Activated CD4-positive, alpha-beta T cell treated with anti-CD3 and anti-CD28 coated beads for 36 hours (primary cell): ENCODE measurements at places on chromosomes 4 and X. TPM values are rescaled to one million over a fixed set of nuclear protein-coding genes. Genes with fewer than 3 reads are reported as not detected.

RRH gene
- 0.21 TPM for total RNA-seq

SOWAHB gene
- not detected for total RNA-seq

STPG2 gene
- 0.25 TPM for total RNA-seq

PCSK1N gene
- 1.3 TPM for total RNA-seq

COL4A5 gene
- total RNA-seq, result not detected

TTC29 gene
- not detected for total RNA-seq

MED12 gene
- 56.4 TPM for total RNA-seq

SPATA4 gene
- total RNA-seq, result not detected

FAM156A gene
- total RNA-seq, result 18.3 TPM

ACE2 gene
- not detected for total RNA-seq

CDX4 gene
- not detected for total RNA-seq

CFAP99 gene
- 0.05 TPM for total RNA-seq

SMIM31 gene
- total RNA-seq, result not detected

RENBP gene
- total RNA-seq, result 8.1 TPM

DUSP9 gene
- total RNA-seq, result 0.12 TPM

MAGIX gene
- 1.3 TPM for total RNA-seq

FGG gene
- not detected for total RNA-seq

PAGE4 gene
- total RNA-seq, result not detected

FABP2 gene
- not detected for total RNA-seq

STBD1 gene
- 0.09 TPM for total RNA-seq

PDZD11 gene
- total RNA-seq, result 28.0 TPM

SYN1 gene
- 0.82 TPM for total RNA-seq

SERTM2 gene
- not detected for total RNA-seq

TRPC3 gene
- 0.95 TPM for total RNA-seq

GYG2 gene
- total RNA-seq, result not detected

TIGD2 gene
- 2.1 TPM for total RNA-seq

RAB40A gene
- 0.18 TPM for total RNA-seq

CSN2 gene
- not detected for total RNA-seq

TBC1D8B gene
- total RNA-seq, result 0.88 TPM

COX7B2 gene
- total RNA-seq, result not detected

NPY5R gene
- total RNA-seq, result not detected
